ENCODE measurements at places on chromosomes 13 and 19.
A peak's percentile ranks its signal among the peaks of the same experiment; 100 is the strongest.

DNA sequence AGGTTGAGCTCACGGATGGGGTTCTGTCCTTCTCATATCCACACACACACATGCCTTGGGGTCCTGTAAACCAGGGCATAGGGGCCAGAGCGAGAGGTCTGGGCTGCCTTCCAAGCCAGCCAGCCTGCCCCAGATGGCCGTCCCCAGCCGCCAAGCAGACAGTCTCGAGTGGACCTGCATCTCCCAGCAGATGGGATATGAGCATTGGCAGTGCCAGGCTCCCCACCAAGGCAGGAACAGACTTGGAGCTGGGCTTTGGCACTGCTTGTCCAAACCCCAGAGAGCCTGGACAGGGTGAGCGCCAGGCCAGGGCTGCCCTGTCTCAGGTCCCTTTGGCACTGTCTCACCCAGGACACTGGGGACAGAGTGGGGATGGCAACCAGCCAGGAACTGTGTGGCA is 130.4 kb downstream of the DPF1 start:
- no peak for DNase-seq

DNA sequence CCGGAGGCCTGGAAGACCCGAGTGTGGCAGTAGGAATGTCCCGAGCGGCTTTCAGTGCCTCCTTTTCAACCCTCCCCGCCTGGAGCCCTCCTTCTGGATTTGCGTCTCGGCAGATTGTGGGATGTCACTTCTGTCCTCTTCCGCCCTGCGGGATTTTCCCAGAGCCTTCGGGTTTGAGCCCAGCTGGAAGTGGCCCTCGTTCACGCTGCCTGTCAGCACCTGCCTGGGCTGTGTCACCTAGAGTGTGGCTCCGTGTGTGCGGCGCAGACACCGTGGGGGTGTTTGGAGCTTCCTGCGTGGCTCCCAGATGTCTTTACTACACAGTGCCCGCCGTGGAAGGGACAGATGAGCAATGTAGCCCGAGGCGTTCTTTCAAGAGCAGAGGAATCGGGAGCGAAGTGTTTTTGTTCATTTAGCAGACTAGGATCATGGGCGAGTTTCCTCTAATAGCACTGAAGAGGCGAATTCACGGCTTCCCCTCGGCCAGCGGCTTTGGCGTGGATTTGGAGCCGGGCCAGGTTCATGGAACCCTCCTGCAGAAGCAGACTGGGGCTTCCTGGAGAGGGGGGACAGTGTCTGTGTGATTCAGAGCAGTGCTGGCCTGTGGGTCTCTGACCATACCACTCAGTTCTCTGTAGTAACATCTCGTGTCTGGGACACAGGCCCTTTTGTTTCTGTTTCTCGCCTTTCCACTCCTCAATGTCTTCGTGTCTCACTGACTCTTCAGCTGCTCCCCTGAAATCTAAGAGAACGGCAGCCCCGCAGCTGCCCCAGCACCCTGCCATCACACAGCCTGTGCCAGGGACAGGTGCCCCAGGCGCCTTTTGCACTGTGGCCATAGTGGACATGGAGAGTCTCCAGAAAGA is 68.0 kb downstream of the KDM4B start:
- DNase-seq, result peak; percentile 53

DNA sequence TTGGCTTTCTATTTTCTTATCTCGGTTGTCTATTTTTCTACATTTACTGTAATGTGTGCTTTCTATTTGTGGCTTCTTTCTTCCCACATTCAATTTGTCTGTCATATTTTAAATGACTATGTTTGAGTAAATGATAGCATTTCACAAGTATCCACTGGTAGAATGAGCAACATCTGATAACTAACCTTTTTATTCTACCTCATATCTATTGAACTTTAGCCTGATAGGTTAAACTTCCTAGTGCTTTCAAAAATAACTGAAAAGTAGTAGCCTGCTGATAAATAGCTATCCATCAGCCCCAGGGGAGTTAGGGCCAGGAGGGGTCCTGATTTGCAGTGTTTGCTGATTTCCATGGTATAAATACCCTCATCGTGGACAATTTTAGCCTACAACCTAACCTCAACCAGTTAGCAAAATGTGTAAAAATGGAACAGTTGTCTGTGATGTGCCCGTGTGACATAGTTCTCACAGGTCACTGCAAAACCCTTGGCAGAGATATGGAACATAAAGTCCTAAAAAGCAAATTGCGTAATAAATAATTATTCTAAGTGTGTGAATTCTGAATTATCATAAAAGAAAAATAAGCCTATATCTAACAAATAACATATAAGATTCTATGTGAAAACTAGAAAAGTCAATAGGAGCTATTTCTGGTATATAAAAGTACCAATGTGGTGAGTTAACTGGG is 32.1 kb downstream of the KCTD12 start:
- no peak for DNase-seq

- no peak for DNase-seq
Measured at GRCh38 chr19:37941782-37942515, 34.9 kb downstream of the SIPA1L3 start.

- DNase-seq, result no peak
Measured at GRCh38 chr13:27450921-27451471, 632 bp upstream of the MTIF3 start.

- no peak for DNase-seq
Measured at GRCh38 chr19:3477951-3478350, 2.4 kb downstream of the SMIM24 start.

- DNase-seq, result no peak
Measured at GRCh38 chr13:85223883-85224656, 575.1 kb downstream of the SLITRK6 start.

- no peak for DNase-seq
Measured at GRCh38 chr13:99986741-99987140, 5.2 kb downstream of the ZIC2 start.

DNA sequence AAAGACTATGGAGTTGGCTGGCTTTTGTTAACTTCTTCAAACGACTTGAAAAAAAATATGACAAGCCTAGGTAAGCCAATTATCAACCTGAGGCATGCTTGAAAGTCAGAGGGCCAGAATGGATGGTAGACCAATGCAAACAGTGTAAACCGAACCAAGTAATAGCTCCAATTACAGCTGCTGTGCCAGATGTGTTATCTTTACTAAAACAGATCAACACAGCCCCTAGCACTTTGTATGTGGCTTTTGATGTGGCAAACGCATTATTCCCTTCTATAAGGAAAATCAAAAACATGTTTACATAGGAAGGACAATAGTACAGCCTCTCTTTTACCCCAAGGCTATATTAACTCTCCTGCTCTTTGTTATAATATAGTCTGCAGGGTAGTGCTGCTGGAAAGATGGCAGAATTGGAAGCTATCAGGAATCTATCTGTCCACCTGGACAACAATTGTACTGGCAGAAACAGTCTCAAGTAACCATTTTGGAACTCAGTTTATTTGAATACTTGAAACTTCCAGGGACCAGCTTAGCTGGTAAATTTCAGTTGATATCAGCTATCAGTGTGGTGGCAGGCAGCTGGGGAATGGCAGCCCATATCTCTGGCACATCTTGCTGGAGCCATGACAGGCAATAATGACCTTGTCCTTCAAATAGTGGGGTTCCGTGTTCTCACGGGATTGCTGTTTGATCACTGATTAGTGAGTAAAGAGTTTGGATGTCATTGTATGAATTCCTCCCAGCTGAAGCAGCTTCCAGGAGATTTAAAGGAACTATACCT is 144.4 kb upstream of the WASF3 start:
- DNase-seq, result no peak

- DNase-seq, result no peak
Measured at GRCh38 chr13:48695776-48696175, 42.0 kb downstream of the CYSLTR2 start.

DNA sequence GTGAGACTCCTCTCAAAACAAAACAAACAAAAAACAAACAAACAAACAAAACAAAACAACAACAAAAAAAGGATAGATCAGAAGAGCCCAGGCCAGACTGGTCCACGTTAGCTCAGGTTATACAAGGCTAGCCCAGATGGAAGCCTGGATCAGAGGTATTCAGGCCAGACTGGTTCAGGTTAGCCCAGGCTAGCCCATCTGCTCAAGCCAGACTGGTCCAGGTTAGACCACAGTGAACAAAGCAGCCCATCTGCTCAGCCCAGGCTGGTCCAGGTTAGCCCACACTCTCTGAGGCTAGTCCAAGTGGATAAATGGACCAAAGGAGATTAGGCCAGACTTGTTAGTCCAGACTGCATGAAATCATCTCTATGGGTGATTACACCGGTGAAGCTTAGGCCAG is 41.2 kb downstream of the CCL25 start:
- no peak for DNase-seq

DNA sequence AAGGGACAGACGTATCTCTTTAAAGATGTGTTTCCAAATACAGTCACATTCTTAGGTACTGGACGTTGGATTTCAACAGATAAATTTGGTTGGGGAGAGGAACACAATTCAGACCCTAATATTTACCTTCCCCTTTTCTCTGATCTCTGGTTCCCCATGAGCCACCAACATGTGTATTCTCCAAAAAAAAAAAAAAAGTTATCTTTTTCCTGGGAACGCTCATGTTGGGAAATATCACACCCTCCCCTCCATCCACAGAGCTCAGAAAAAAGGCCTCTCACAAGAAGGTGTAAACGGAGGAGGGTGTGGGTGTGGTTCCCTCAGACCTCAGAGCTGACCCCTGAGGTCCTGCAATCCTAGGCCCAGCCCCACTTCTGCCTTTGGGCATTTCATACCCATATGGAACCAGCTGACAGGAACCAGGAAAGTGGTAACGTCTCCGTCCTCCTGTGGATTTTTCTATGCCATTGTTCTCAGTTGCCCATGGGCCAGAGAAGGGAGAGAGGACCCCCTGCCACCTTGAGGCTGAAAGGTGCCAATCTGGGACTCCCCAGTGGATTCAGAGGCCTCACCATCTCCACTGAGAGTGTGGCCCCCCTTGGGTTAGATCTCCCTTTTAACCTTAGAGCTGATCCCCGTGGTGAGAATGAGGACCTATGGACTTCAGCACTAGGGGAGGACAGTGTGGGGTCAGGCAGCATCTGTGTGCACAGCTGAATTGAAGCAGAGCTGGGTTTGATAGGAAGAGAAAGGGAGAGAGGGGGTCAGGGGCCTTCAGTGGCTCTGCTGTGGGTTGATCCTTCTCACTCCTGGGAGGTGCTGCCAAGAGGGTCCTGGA is 8.4 kb upstream of the SIGLEC12 start:
- DNase-seq, result no peak

- no peak for DNase-seq
Measured at GRCh38 chr19:45352914-45353796, 12.6 kb downstream of the KLC3 start.

DNA sequence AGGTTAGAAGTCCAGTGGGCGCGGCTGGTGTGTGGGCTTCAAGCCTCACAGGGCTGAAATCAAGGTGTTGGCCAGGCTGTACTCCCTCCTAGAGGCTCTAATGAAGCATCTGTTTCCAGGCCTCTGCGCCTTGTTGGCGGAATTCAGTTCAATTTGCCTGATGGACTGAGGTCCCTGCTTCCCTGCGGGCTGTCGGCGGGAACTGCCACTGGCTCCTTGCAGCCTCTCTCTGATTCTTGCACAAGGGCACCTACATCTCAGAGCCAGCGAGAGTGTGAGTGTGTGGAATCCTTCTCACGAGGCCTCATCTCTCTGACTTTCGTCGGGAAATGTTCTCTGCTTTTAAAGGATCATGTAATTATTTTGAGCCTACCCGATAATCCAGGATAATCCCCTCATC is 128.6 kb downstream of the DLEU7 start:
- no peak for DNase-seq

DNA sequence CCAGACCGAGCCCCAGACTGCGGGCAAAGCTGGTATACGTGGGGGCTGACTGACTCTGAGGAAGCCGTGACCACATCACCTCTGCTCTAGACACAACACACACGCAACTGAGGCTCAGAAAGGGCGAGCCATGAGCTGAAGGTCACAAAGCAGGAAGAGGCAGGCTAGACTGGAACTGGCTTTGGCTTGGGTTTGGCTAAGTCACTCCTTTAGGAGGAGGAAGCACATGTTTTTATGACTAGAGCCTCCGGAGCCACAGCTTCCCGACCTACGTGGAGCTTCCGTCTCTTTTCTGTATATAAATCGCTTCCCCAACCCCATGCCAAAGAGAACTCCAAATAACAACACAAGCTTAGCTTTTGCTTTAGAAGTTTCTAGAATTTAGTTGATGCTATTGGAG is 48.0 kb downstream of the RFX2 start:
- no peak for DNase-seq

DNA sequence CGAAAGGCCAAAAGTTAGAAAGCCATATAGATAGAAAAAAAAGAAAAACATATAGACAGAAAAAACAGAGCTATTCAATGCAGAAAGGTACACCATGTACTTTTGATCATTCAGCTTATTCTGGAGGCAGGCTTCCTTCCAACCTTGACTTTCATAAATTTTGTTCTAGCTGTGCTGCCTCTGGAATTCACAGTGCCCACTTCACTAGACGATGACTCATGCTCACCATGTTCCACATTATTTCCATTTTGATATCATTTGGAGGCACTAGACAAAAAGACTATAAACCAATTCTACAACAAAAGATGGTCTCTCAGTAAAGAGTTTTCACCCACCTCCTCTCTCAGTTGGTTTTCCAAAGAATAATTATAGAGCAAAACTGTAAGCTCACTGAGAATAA is 229.0 kb upstream of the IPO5 start:
- peak; percentile 37 for DNase-seq

- DNase-seq, result no peak
Measured at GRCh38 chr19:38247126-38247525, 9.0 kb downstream of the PPP1R14A start.

DNA sequence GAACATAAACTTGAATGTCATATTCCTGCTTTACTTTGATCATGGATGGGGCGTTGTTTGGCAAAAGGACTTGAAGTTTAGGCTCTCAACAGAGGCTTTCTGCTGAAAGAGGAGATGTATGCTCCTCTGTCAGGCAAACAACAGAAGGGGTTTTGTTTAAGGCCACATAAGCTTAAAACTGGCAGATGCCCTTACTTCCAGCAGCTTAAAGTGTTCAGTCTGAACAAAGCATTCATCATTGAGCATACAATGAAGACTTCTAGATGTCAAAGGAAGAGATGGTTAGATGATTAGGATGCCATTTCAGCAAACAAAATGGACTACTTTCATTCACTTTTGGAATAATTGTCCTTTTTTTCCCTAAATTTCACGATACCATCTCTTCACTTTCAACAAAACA is 484.5 kb downstream of the SLITRK6 start:
- peak; percentile 0 for DNase-seq

DNA sequence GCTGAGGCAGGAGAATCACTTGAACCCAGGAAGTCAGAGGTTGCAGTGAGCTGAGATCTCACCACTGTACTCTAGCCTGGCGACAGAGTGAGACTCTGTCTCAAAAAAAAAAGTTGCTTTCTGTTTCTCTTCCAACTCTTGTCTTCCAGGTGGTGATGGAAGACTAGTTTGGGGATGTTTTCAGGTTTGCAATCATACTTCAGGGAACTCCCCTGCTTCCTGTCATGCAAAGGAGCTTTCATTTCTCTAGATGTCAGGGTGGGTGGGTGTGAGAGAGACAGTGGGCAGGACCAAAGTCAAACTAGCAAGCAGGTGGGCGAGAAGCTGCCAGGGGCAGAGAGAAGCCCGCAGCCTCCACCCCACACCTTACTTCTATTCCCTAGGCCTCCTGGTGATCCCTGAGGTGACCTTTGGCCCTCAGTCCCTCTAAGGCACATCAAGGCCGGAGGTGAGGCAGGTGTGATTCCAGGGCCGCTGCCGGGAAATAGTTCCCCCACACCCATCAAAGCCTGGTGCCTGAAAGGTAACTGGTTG is 25.7 kb downstream of the CCNE1 start:
- DNase-seq, result no peak

- no peak for DNase-seq
Measured at GRCh38 chr13:109500146-109500773, 286.1 kb downstream of the IRS2 start.

- no peak for DNase-seq
Measured at GRCh38 chr19:29105629-29106292, 107.2 kb downstream of the UQCRFS1 start.

GRCh38 chr13:76992548-76993001 is 694 bp downstream of the CLN5 start:
- DNase-seq, result no peak

- no peak for DNase-seq
Measured at GRCh38 chr13:112172017-112172416, 105.1 kb downstream of the SOX1 start.

Measured in hippocampal formation (tissue), 2 donors.